Eye (tissue), 1 donor: ENCODE measurements at places on chromosomes 1 and 21.

DNA sequence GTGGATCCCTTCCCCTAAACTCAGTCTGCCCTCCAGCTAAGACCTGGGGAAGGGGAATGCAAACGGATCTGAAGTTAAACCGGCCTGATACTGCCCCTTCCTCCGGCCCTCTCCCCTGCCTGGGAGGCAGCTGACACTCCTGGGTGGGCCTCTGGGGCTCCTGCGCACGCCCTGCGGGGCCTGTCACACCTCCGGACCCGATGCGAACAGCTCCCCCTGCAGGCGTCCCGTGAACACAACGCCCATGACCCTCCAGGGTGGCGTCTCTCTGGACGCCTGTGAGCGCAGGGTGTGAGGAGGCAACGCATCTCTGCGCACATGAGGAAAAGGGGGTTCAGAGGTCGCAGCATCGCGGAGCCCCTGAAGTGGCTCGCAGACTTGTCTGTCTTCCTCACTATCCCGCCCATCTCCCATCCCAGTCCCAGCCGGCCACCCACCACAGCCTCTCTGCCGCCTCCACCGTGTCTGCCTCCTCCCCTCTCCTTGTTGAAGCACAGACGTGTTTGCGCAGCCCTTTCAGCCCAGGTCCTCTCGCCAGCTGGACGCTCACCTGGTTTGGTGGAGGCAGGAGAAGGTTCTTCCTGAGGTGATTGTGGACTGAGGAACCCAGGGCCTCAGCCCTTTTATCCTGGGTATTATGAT is 421 bp upstream of the LCE3A start:
- DNase-seq = no peak

DNA sequence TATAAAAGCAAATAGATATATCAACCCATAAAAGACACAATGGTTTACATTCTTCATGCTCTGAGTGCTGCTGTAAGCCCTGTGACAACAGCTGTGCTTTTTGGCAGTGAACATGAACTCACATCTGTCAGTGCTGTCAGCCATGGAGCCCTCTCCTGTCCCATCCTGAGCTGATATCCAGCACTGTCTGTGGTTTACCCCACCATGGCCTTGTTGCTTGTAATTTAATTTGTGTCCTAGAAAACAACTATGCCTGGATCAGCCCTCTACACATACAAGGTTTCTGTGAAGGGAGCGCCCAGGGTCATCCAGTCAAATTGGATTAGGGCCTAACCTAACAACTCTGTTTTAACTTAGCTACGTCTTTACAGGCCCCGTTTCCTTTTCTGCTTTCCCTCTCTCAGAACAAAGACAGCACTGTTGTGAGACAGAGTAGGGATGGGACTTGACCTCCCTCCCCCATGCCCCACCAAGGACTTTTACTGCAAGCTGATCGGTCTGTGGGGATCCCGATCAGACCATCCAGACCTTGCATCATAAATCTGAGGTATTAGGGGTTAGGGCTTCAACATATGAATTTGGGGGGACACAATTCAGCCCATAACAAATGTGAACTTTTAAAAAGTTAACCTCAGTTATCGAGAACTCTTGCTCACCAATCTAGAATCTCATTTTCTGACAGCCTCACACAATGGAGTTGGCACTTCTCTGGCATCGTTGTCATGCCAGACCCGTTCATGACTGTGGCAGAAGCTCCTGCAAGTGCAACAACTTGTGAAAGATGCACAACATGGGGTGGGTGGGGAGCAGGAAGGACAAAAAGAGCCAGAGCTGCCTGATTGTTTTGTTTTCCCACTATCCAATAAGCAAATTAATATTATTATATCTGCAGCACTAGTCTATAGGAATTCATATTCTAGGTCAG is 16.4 kb upstream of the SLC44A3 start:
- DNase-seq = peak; percentile 73

DNA sequence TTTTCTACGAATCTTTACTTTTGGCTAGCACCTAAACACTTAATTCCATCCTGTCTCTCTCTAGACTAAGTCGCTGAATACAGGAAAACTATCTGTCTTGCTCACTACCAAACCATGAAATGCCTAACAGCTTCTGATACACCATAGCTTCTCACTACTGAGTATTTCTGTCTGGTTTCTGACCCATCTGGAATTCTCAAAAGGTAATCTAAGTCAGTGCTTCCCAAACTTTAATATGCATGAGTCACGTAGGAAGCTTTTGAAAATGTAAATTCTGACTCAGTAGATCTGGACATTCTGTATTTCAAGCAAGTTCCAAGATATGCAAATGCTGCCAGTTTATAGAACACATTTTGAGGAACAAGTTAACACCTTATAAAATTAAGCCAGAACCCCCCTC is 9.2 kb upstream of the OVGP1 start:
- DNase-seq = no peak

DNA sequence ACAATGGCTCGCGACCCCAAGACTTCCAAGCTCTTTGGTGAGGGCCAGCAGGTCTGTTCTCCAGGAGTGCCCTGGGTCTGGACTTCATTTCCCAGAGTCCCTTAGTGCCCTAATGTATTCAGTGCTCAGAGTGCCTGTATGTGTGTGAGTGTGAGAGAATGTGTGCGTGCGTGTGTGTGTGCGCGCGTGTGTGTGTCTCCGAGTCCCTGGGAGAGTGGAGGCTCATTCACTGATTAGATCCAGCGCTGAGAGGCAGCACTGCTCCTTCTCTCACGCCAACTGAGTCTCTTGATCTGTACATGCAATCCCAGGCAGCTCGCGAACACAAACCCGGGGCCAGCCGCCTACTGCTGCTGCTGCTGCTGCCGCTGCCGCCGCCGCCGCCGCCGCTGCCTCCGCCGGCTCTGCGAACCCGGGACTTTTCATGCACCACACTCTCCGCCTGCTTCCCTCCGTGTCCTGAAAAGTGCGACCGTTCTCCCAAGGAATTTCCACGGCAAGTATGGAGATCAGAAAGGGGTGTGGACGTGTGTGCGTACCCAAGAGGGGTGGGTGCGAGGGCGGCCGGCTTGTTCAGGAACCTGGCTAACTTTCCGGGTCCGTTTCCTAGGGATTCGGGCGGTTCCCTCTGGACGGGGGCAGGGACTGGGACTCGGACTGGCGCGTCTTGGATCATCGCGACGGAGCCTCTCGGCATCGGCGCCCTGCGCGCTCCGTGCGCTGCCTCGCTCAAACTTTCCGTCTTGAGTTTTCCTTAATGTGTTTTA is at the start of gene RNF220:
TSS of gene RNF220 (plus strand) at position 225 of the 767 bp plus-strand sequence.
- peak; percentile 92 for DNase-seq

GRCh38 chr1:29584776-29585175 is 348.5 kb downstream of the PTPRU start:
- DNase-seq = peak; percentile 86

- DNase-seq = no peak
These were observed 130.6 kb downstream of the LIPI start for GRCh38 chr21:14080040-14080763.

- DNase-seq = no peak
These were observed 311.5 kb downstream of the DUSP10 start for GRCh38 chr1:221430152-221430960.

GRCh38 chr1:206925106-206925736 is 3.5 kb upstream of the FCMR start:
- no peak for DNase-seq

- no peak for DNase-seq
These were observed 94.3 kb upstream of the IRF2BP2 start for GRCh38 chr1:234704106-234704887.

DNA sequence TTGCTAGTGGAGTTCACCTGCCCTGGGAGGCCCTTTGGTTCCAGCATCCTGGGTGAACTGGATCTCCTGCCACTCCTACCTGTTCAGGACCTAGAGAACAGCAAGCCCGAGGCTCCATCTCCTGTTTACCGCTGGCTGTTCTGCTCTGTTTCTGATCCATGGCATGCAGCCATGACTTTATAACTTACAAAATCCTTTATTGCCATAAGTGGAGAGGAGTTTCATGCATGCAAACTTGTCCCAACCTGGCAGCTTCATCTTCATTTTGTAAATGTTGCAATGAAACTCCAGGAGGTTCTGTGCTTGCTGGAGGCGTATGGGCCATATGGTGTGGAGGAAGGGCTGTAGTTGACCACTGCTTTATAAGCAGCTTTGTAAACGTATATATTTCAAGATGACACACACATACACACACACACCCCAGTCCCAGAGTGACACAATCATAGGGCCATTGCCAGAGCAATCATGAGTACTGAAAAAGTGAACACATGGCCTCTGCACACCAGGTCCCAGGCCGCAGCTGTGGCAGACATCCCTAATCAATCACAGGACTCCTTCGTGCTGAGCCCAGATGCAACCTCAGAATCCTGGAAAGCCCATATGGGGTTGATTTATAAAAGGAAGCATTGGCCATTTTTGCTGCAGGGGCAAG is 69.0 kb downstream of the UBIAD1 start:
- peak; percentile 57 for DNase-seq

DNA sequence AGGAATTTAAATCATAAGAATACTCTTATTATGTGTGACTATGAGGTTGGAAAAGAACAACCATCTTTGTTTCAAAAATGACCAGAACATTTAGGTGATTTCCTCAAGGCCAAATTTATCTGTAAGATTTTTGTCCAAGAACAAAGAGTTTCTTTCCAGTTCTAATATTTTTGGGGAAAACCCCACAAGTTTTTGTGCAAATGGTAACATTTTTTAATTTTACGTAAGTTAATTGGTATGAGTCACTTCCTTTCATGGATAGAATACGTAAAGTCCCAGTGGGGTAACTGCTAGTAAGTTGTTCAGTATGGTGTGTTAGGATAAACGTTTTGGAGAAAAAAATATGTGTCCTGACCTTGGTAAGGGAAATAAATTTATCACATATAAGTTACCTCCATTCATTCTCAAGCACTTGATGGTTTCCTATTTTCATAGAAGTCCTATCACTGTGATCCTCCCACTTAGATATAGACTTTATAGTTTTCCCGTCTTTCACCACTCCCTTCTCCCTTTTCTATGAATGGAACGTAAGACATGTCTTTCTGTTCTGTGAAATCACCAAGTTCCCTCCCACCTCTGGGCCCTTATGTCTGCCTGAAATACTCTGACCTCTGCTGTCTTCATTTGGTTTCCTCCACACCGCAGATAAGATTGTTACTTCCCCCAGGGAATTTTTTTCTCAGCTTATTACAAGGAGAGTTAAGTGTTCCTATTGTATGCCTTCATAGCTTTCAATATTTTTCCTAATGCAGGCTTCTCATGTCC is 34.9 kb upstream of the TSNAX start:
- no peak for DNase-seq

GRCh38 chr1:147634645-147635044 is 35.7 kb downstream of the ACP6 start:
- DNase-seq = no peak

GRCh38 chr1:42319871-42320484 is 15.1 kb downstream of the FOXJ3 start:
- DNase-seq = no peak

- DNase-seq = no peak
These were observed 46.0 kb downstream of the CEP350 start for GRCh38 chr1:180000575-180000974.

DNA sequence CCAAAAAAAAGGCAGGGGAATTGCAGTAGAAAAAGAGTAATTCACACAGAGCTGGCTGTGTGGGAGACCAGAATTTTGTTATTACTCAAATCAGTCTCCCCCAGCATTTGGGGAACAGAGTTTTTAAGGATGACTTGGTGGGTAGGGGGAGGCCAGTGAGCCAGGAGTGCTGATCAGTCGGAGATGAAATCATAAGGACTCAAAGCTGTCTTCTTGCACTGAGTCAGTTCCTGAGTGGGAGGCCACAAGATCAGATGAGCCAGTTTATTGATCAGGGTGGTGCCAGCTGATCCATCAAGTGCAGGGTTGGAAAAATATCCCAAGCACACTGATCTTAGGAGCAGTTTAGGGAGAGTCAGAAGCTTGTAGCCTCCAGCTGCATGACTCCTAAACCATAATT is 23.7 kb upstream of the EDARADD start:
- no peak for DNase-seq

DNA sequence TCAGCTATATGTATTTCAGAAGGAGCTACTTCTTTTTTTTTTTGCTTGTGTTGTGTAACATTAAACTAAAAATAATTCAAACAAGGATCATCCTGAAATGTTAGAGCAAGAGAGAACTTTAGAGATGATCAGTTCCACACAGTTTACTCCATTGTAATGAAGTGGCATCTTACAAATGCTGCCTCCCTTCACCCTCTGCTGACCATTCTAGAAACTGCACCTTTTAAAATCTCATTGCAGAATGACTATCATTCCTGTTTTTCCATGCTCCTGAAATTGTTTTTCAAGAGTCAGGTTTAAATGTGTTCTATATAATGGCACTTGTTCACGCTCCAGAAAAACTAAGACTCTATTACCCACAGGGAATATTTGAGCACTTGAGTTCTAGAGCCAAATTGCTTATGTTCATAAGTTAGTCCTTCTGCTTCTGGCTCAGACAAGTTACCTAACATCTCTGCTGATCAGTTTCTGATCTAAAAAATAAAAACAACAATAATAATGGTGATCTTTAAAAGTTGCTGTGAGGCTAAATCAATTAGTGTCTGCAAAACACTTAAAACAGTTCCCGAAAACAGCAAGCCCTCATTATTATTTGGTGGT is 21.5 kb upstream of the SLC44A5 start:
- DNase-seq = peak; percentile 77

GRCh38 chr21:22885079-22885478 is 1886.9 kb downstream of the NCAM2 start:
- DNase-seq = peak; percentile 4

DNA sequence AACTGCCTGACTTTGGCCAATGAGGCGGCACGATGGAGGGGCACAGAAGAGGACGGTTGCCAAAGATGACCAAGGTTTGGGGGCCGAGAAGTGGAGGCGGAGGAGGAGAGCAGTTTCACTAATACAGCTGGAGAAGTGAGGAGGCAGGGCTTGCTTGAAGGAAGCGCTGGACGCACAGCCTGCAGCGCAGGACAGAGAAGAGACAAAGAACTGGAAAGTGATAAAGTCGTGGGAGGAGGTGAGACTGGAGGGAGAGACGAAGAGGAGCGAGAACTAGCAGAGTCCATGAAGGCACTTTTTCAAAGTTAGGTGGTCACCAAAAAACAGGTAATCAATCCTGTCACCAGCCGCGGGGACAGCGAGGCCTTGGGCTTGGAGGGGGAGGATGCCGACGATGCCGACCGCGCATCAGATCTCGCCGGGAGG is 771 bp downstream of the PACC1 start:
- peak; percentile 69 for DNase-seq

DNA sequence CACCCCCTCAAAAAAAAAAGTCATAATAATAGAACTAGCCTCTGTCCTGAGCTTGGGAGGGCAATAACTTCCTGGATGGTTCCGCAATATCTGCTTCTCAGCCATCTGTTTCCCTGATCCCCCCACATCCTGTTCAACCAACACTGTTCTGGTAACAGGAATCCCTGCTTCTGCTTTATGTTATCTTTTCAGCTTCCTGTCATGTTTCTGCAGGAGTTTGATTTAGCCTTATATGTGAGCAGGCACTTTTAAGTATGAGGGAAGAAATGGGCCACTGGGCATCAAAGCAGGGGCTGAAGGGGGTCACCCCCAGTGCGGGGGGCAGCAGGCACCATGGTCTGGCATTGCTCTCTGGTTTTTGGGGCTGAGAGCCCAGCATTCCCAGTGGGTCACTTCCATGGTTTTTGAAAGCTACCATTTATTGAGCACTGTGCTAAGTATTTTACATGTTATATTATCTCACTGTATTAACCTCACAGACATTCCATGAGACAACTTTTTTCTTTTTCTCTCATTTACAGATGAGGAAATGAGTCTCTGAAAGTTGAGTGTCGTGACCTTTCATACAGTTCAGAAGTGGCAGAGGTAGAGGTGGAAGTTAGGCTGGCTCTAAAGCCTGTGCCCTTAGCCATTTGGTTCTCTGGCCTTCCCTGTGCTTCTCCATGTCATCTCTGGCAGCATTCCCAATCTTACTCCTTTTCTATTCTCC is 61.9 kb downstream of the DNTTIP2 start:
- peak; percentile 38 for DNase-seq

- DNase-seq = peak; percentile 82
These were observed 63.3 kb downstream of the GALNT2 start for GRCh38 chr1:230130172-230130944.
